ENCODE measurements at places on chromosomes 6 and 20.
A peak's percentile ranks its signal among the peaks of the same experiment; 100 is the strongest.

- DNase-seq: no peak
Observed at GRCh38 chr6:47437592-47437991, 40.0 kb upstream of the CD2AP start.

DNA sequence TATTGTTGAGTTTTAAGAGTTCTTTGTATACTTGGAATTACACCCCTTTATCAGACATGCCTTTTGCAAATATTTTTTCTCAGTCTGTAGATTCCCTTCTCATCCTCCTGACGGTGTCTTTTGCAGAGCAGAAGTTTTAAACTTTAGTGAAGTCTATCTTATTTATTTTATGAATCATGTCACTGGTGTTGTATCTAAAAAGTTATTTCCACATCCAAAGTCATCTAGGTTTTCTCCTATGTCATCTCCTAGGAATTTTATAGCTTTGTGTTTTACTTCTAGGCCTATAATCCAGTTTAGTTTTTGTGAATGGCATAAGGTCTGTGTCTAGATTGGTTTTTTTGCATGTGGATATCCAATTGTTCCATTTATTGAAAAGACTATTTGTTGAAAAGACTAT lies 271.3 kb downstream of the KIF16B start:
- DNase-seq: no peak

GRCh38 chr20:16129411-16129810 lies 443.8 kb downstream of the KIF16B start:
- DNase-seq: no peak

DNA sequence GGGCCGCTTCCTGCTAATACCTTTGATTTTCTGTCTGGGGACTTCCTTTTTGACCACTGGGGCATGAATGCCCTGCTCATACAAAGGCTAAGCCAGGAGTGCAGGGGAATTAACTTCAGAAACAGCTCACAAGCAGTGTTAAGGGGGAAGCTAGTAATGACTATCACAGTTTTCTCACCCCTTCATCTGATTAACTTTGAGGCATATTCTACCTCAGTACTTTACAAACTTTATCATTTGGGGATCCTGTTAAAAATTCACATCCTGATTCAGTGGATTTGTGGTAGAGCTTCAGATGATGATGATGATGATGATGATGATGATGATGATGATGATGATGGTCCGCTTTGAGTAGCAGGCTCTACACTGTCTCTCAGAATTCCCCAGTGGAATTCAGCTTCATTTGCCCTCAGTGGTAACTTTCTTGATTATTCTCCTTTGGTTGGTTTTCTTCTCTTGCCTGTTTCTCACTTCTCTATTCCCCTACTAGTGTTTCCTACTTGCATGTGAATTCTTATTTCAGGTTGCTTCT lies 78.4 kb upstream of the TMEM170B start:
- DNase-seq: no peak

DNA sequence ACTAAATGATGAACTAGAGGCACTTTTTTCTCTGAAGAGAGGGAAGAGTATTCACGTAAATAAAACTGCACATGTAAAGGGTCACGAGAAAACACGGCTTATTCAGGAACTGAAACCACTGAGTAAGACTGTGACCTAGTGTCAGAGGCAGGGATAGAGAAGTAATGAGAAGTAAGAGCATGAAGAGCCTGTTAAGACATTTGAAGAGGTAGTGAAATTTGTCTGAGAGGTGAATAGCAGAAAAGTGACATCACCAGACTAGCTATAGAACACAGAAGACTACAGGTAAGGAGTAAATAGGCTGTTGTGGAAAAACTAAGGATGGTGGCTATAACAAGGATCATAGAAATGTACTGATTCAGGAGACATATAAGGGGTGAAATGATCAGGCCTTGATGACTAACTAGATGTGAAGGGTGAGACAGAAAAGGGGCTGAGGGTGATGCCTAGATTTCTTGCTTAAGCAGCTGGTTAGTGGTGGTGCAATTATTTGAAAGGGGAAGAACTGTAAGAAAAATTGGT lies 76.8 kb downstream of the REV3L start:
- DNase-seq: no peak

- no peak for DNase-seq
Observed at GRCh38 chr6:33976437-33977360, 169.2 kb downstream of the GRM4 start.

- no peak for DNase-seq
Observed at GRCh38 chr6:144106206-144106605, 10.8 kb upstream of the SF3B5 start.

DNA sequence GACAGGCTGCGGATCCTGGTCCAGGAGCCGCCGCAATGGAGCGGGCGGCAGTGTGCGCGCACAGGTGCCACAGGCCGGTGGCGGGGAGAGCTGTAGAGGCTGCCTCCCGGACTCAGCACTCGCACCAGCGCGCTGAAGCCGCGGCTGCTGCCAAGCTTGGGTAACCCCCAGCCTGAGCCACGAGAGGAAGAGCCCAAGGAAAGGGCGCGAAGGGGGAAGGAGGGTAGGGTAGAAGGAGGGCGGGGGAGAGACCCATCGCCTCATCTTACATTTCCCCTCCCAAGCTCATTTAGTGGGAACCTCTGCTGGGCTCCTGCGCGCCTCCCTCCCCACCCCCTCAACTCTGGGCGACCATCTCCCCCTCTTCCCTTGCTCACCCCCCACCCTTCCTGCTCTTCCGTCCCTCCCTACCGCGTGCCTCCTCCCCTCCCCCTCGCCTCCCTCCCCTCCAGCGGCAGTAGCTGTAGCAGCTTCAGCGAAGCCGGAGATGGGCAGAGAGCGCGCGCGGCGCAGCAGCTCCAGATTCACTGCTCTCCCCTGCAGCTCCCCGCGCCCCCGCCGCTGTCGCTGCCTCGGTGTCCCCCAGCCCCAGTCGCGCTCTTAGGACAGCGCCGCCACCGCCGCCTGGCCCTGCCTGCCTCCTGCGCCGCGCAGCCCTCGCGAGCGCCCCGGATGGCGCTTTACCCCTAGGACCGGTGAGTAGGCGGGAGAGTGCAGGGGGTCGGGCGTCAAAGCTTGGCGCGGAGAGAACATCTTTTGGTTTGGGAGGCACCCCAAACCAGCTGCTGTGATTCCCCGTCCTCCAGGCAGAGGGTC lies at the start of gene FUT9:
TSS of gene FUT9 (plus strand) at position 457 of the 816 bp plus-strand sequence. CDS start 187,182 bp downstream, outside the sequence.
- no peak for DNase-seq

DNA sequence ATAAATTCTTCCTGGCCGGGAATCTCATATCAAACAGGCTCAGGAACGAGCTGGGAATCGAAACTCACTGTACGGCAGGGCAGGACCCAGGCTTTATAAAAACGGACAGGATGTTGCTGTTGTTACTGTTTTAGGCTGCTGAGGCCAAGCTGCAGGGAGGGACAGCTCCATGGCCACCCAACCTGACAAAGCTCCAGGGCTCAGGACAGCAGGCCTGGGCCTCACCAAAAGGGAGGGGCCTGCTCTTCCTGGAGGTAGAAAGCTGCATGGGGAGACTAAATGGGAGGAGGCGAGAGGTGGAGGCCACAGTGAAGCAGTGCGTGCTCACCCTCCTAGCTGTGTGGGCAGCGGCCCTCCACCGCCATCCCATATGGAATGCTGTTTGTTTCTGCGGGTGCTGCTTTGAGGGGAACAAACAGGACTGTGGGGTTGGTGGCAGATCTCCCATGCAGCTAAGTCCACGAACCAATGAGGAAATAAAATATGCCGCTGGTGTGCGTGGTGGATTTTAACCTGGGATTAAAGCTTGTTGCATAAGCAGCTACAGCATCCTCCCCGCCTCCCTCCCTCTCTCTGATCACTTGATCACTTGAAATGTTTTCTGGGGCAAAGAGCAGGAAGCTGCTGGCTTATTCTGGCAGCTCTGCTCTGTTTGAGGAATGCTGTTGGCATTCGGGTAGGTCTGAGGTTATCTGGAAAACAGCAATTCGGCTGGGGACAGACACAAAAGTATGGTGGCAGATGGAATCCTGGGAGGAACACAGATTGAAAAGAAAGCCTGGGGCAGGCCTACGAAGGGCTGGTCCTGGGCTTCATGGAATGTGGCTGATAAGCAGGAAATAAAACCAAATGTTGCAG lies 2.4 kb upstream of the ZMYND8 start:
- no peak for DNase-seq

GRCh38 chr6:101268541-101268940 lies 125.0 kb upstream of the GRIK2 start:
- no peak for DNase-seq

GRCh38 chr6:28212510-28213212 lies 12.4 kb upstream of the ZSCAN9 start:
- peak; percentile 81 for DNase-seq

- DNase-seq: no peak
Observed at GRCh38 chr6:81773887-81774286, 21.4 kb upstream of the TENT5A start.

All from activated CD8-positive, alpha-beta memory T cell treated with anti-CD3 and anti-CD28 coated beads for 48 hours (primary cell).